A549 treated with ZK216348 at 1 μM for 4 hours (cell line): ENCODE measurements at places on chromosomes 13 and 19. TPM values are rescaled to one million over a fixed set of nuclear protein-coding genes. Genes with fewer than 3 reads are reported as not detected.

NAPSA gene
- total RNA-seq = 0.48 to 1.6 TPM (median 1.2 TPM) in 5 replicates

C1QTNF9B gene
- not detected in 5 replicates for total RNA-seq

ANGPTL8 gene
- not detected in 5 replicates for total RNA-seq

CEACAM16 gene
- total RNA-seq = 0.08 to 0.19 TPM (median 0.16 TPM) in 3 of 5 replicates, not detected in the others

STOML3 gene
- not detected in 5 replicates for total RNA-seq
